ENCODE measurements at places on chromosomes 2 and 18.

GRCh38 chr2:164771897-164772296, 69.7 kb downstream of the COBLL1 start:
- no peak for DNase-seq

DNA sequence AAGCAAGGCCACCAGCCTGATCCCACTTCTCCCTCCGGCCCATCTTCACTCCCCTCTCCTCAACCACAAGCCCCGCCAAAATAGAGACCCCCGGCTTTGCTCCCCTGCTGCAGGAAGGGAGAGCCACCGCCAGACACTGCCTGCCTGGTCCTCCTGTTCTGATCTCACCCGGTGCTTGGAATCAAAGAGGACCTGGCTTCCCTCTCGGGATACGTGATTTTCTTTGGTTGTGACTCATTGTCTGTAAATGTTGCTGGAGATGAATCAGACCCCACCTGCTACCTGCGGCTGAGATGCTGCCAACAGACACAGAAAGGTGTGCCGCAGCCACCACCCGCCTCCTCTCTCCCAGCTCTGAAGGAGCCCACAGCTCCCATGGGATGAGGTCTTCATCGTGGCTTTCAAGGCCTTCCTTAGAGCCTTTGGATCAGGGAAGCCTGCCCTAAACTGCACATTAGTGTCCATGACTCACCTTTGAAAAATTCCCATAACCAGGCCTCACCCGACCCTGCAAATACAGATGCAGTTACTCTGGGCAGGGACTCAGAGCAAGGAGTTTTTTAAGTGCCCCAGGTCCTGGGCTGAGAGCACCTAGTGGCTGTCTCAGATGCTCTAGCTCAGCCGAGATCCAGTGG, 79.4 kb upstream of the ZNF532 start:
- no peak for DNase-seq

DNA sequence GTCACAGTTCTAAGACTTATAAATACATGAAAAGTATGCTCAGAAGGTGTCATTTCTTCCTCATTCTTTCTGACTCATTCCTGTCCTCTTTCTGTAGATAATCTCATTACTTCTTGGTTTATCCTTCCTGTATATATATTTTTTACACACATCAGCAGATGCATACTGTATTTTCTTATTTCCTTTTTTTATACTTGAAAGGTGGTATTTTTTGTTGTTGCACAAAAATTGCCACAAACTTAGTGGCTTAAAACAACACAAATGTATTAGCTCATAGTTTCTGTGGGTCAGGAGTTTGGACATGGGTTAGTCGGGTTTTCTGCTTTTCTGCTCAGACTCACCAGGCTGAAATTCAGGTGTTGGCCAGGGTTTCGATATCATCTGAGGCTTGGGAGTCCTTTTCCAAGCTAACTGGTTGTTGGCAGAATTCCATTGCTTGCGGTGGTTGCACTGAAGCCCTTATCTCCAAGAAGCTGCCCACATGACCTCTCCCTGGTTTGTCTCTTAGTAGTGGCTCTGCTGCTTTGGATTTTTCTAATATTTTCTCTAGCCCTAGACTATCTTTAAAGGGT, 162.6 kb downstream of the FMNL2 start:
- no peak for DNase-seq

DNA sequence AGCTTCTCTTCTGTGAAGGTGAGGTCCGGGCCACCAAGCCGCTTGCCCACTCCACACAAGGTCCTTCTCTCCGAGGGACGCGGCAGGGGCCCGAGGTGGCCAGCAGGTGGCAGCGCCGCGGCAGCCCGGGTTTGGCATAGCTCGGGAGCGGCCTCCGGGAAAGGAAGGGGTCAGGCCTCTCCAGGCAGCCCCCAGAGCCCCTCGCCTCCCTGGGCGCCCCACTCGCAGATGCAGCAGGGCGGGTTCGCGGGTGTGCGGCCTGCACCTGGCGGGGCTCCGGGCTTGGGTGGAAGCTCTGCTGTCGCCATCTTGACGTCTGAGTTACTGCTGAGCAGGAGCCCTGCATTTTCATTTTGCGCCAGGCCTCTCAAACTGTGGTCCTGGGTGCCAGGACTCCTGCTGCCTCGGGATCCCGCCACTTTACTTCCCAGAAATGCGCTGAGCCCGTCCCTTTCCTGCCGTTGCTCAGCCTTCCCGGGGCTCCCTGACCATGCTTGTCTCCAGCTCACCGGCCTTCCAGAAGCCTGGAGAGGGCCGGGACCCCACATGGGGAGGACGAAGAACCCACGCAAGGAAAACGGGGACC, 18.6 kb upstream of the NCL start:
- DNase-seq = peak; percentile 80

DNA sequence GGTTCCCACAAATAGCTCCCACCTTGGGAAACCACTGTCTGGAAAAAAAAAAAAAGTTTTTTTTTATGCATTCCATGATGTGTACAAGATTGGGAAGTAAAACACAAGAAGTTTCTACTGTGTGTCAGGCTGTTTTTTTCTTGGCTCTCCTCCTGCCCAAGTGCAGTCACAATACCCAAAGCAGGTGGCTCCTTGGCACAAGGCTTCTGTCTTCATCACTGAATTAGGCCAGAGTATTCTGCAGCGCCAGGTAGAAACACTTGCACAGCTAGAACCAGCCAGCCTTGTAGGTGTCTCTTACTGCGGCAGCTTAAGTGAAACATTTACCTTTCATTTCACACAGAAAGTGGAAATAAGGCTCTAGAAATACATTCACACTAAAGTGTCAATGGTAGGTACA, 23.8 kb upstream of the MAL start:
- DNase-seq = no peak
